ENCODE measurements at places on chromosomes 3 and 15. TPM values are rescaled to one million over a fixed set of nuclear protein-coding genes. Genes with fewer than 3 reads are reported as not detected.

DNA sequence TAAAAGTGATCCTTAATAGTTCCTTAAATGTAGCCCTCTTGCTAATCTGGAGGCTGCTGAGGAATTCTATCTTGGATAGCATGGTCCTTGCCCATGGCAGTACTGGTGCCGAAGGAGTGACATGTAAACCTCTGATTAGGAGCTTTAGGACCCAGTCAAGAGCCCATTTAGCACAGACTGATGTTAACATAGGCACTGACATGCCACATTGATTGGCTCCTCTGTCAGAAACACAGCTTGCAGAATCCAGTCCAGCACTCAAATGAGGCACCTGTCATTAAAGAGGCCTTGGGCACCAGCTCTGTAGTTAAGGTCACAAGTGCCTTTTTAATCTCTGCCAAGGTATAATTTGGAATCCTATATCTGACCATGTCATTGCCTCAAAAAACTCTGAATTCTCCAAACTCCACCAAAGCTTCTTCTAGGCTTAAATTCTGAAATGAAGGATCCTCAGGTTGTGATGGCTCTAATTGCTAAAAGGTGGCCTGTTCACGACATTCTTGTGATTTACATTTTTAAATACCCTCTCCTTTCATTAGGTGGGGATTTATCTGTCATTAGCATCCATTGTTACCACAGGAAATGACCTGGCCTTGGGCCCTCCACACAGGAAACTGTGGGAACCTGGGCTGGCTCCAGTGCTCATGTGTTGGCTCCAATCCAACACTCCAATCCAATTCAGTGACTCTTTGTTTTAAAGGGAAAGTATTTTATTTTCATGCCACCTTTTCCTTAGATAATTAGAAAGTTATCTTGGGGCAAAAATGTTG is 57.3 kb upstream of the RNF7 start:
- no peak overlapping the region for H3K4me3 ChIP-seq
- no peaks in the 10 kb centered on the region for H3K36me3 ChIP-seq
- no peak for DNase-seq
- H3K4me1 ChIP-seq = peaks cover 12% of the 10 kb centered on the region

DNA sequence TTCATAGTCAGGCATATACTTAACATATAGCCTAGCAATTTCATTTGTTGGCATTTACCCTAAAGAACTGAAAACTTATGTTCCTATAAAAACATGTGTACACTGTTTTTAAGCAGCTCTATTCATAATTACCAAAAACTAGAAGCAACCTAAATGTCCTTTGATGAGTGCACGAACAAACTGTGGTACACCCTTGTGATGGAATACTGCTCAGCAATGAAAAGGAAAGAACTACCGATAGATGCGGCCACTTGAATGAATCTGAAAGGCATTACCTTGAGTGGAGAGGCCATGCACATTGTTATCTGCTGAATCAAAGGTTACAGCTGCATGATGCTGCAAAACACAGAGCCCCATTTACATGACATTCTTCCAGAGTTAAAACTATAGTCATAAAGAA is 44.7 kb downstream of the CFAP92 start:
- no peak for DNase-seq
- no peak overlapping the region for H3K4me3 ChIP-seq
- no peak overlapping the region for H3K27ac ChIP-seq
- no peaks in the 10 kb centered on the region for H3K27me3 ChIP-seq
- no peaks in the 10 kb centered on the region for H3K36me3 ChIP-seq

GRCh38 chr15:70528270-70528706 is 235.1 kb downstream of the UACA start:
- peaks cover 54% of the 10 kb centered on the region for H3K4me1 ChIP-seq
- H3K36me3 ChIP-seq = peaks cover 13% of the 10 kb centered on the region
- H3K27me3 ChIP-seq = no peaks in the 10 kb centered on the region
- DNase-seq = peak; percentile 67

DNA sequence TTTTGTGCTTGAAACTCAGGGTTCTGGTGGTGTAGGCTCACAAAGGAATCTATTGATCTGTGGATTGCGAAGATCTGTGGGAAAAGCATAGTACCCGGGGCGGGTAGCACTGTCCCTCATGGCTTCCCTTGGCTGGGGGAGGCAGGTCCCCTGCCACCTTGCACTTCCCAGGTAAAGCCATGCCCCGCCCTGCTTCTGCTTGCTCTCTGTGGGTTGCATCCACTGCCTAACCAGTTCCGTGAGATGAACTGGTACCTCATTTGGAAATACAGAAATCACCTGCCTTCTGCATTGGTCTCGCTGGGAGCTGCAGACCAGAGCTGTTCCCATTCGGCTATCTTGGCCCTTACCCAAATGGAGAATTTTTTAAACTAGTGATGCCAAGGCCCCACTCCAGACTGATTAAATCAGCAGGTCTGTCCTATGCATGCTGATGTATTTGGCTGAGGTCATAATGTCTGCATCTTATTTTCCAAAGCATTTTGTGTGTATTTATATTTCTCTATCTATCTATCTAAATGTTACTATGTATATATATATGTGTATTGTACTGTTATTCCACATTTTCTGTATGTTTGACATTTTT is 65.5 kb upstream of the SLC7A14 start:
- no peak overlapping the region for H3K27ac ChIP-seq
- H3K36me3 ChIP-seq = no peaks in the 10 kb centered on the region
- no peak for DNase-seq

The ABHD17C gene
- total RNA-seq = 6.0 TPM

The PLA1A gene
- not detected for total RNA-seq

DNA sequence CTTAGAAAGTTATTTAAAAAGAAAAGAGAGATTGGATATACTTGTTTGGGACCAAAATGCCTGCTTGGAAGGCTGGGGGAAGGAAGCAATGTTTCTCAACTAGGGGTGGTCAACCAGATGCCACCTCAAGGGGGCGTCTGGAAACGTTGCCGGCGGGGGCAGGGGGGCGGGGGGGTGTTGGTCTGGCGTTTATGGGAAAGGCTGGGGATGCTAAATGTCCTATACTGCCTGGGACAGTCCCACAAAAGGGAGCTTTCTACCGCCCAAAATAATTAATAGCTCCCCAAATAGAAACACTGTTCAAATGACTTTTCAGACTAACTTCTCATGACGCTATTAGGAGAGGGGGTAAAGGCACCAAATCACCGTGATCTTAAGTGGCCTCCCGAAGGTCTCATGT is 2.2 kb downstream of the POLG start:
- no peak for DNase-seq
- no peak overlapping the region for H3K27ac ChIP-seq
- peak overlapping the region; percentile 56 for H3K4me3 ChIP-seq
- peaks cover 9% of the 10 kb centered on the region for H3K27me3 ChIP-seq

DNA sequence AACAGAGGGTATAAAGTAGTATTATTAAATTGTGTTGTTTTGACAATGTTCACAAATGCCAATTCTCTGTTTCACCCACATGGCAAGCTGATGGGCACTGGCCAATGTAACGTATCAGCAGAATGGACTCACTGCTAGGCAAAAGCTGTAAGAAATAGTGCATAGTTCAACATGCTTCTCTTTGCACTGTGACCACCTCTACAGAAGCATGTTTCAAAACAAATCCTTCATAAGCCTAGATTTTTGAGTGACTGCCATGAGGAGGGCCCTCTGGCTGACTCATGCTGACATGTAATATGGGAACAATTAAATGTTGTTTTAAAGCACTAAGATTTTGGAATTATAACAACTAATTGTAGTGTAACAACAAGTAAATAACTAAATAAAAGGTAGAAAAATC is 3.2 kb downstream of the GBE1 start:
- H3K36me3 ChIP-seq = peaks cover 68% of the 10 kb centered on the region
- no peaks in the 10 kb centered on the region for H3K27me3 ChIP-seq
- DNase-seq = no peak
- H3K27ac ChIP-seq = no peak overlapping the region
- no peak overlapping the region for H3K4me3 ChIP-seq
- H3K4me1 ChIP-seq = peaks cover 39% of the 10 kb centered on the region

GRCh38 chr3:68288085-68288484 is 633.7 kb upstream of the SUCLG2 start:
- DNase-seq = no peak
- H3K27me3 ChIP-seq = no peaks in the 10 kb centered on the region
- no peaks in the 10 kb centered on the region for H3K36me3 ChIP-seq

GRCh38 chr3:17982211-17982880 is 239.9 kb upstream of the TBC1D5 start:
- H3K27me3 ChIP-seq = peaks cover 4% of the 10 kb centered on the region
- DNase-seq = no peak
- H3K36me3 ChIP-seq = no peaks in the 10 kb centered on the region
- H3K27ac ChIP-seq = no peak overlapping the region
- no peak overlapping the region for H3K4me3 ChIP-seq

The ADAMTSL3 gene
- not detected for total RNA-seq

The PRTG gene
- not detected for total RNA-seq

DNA sequence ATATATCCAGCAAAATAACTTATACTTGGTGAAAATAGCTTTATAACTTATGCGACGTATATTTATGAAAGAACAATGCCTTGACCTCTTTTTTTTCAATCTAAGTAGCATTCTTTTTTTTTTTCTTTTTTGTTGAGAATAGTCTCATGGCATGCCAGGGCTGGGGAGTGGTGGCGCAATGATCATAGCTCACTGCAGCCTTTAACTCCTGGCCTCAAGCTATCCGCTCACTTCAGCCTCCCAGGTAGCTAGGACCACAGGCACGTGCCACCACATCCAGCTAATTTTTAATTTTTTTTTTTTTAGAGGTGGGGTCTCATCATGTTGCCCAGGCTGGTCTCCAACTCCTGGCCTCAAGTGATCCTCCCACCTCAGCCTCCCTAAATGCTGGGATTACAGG is 43.5 kb downstream of the RAB8B start:
- H3K4me3 ChIP-seq = no peak overlapping the region
- H3K27ac ChIP-seq = peak overlapping the region; percentile 52
- H3K27me3 ChIP-seq = no peaks in the 10 kb centered on the region
- DNase-seq = no peak
- H3K4me1 ChIP-seq = peaks cover 80% of the 10 kb centered on the region

The MOBP gene
- not detected for total RNA-seq

- H3K36me3 ChIP-seq = peaks cover 17% of the 10 kb centered on the region
- no peaks in the 10 kb centered on the region for H3K27me3 ChIP-seq
- no peak overlapping the region for H3K4me3 ChIP-seq
- peaks cover 12% of the 10 kb centered on the region for H3K4me1 ChIP-seq
- DNase-seq = no peak
Measured at GRCh38 chr15:77031376-77032050, 36.6 kb downstream of the PSTPIP1 start.

The SLC6A20 gene
- not detected for total RNA-seq

The LEKR1 gene
- total RNA-seq = 0.74 TPM

- DNase-seq = no peak
- H3K36me3 ChIP-seq = no peaks in the 10 kb centered on the region
- peaks cover 18% of the 10 kb centered on the region for H3K4me1 ChIP-seq
- no peak overlapping the region for H3K4me3 ChIP-seq
Measured at GRCh38 chr3:133459400-133459799, 59.5 kb downstream of the BFSP2 start.

DNA sequence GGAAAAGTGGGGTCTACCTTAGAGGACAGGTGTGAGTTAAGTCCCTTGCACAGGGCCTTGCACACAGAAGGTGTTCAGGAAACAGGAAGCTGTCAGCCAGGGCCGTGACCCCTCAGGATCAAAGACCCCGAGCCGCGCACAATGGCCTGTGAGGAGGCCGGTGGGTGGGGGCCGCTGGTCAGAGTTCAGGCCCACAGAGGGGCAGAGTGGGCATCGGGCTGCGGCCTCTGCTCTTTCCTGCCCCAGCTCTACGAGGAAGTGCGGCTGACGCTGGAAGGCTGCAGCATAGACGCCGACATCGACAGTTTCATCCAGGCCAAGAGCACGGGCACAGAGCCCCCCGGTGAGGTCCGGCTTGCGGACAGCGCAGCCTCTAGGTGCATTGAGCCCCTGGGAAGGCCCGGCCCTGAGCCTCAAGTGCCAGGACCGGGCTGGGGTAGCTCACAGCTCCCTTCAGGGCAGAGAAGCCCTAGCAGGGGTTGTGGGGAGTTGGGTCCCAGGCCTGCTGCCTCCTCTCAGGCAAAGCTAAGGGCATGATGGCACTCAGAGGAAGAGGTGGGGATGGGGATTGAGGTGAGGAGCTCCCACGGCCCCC is 37.2 kb downstream of the PSTPIP1 start:
- no peak overlapping the region for H3K4me3 ChIP-seq
- DNase-seq = no peak
- peaks cover 24% of the 10 kb centered on the region for H3K36me3 ChIP-seq
- no peak overlapping the region for H3K27ac ChIP-seq

DNA sequence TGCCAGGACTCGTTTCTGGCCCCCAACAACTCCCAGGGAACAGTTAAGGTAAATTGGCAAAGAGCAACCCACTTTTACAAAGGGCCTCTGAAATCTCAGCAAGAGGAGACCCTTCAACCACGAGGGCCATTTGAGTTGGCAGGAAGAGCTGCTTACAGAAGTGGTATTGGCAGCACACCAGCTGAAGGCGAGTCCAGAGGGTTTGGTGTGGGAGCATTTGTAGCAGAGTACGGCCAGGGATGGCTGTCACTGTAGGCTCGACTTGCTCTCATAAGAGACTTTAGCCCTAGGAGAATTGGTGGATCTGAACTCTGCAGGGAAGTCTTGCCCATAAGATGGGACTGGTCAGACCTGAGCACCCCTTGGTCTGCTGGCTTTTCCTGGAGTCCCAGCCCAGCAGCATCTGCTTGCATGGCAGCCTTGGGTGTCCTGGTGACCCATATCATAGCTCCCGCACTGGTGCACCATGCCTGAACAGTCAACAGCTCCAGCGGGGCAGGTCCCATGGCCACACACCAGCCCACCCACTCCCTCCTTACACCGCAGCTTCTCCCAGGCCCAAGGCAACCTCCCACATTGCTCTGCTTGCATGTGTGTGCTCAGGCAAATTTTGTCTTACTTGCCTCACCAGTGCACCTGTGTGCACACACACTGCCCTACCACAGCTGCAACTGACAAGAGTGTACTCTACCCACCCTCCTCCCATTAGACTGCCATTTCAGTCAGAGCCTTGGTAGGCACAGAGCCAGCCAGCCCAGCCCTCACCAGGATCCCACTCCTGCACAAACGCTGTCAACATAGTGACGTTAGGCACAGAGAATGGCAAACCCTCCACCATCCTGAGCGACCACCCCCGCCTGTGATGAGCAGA is 861.6 kb upstream of the DPPA4 start:
- H3K36me3 ChIP-seq = no peaks in the 10 kb centered on the region
- no peak for DNase-seq
- no peaks in the 10 kb centered on the region for H3K4me1 ChIP-seq
- peaks cover 6% of the 10 kb centered on the region for H3K27me3 ChIP-seq
- no peak overlapping the region for H3K27ac ChIP-seq

The HCN4 gene
- total RNA-seq = not detected

- H3K27me3 ChIP-seq = no peaks in the 10 kb centered on the region
- no peak overlapping the region for H3K4me3 ChIP-seq
- no peaks in the 10 kb centered on the region for H3K4me1 ChIP-seq
Measured at GRCh38 chr3:181403876-181404660, 307.7 kb upstream of the SOX2 start.

Measured in activated naive CD8-positive, alpha-beta T cell treated with anti-CD3 and anti-CD28 coated beads for 36 hours (primary cell).